ENCODE measurements at places on chromosomes 12 and 14. TPM values are rescaled to one million over a fixed set of nuclear protein-coding genes. Genes with fewer than 3 reads are reported as not detected.

DNA sequence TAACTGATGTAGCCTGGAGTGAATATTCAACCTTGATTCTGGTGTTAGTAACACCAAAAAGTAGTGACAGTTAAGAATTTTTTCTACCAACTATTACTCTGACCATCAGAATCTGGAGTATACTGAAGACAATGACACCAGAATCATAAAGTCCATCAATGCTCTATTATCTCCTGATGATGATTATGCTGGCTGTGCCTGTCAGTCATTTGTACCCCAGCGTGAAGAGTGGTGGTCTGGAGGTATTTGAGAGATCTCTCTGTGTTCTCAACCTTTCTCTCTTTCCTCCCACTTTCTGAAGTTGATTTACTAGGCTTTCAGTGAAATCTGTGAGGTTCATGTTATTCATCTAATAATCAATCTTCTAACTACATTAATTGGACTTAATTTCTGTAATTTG, 615.4 kb downstream of the SLC16A7 start:
- no peak for DNase-seq

- DNase-seq, result no peak
Observed at GRCh38 chr14:98984719-98985041, 287.3 kb downstream of the BCL11B start.

- DNase-seq, result no peak
Observed at GRCh38 chr12:9651265-9651729, 18.2 kb upstream of the CLEC2D start.

DNA sequence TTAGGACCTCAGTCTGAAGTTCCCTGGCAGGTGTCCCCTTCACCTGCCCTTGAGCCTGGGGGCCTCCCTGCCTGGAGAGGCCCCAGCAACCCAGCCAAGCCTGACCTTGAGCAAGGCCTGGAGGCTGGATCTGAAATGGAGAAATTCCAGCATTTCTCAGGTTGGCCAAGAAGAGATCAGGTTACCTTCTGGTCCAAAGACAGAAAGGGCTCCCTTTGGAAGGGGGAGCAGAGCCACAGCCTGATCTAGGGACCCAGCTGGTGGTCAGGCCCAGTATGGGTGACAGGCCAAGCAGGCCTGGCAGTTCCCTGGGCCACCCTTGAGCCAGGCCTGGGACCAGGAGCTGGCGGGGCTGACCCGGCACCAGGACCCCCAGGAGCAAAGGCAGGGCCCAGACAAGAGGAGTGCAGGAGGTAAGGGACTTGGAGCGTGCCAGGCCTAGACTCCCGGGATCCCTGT, 82.8 kb downstream of the TNFAIP2 start:
- no peak for DNase-seq

- DNase-seq, result no peak
Observed at GRCh38 chr14:21133901-21134300, 22.0 kb downstream of the OR5AU1 start.

GRCh38 chr14:102589761-102590290, 2.6 kb upstream of the RCOR1 start:
- DNase-seq, result no peak

- DNase-seq, result no peak
Observed at GRCh38 chr14:35932136-35932535, 106.0 kb downstream of the BRMS1L start.

GYS2 gene
- not detected for total RNA-seq

CMA1 gene
- total RNA-seq, result not detected

STXBP6 gene
- total RNA-seq, result 0.49 TPM

ACVRL1 gene
- 0.39 TPM for total RNA-seq

P2RX7 gene
- not detected for total RNA-seq
